ENCODE measurements at places on chromosomes 2 and 18. TPM values are rescaled to one million over a fixed set of nuclear protein-coding genes. Genes with fewer than 3 reads are reported as not detected.

DNA sequence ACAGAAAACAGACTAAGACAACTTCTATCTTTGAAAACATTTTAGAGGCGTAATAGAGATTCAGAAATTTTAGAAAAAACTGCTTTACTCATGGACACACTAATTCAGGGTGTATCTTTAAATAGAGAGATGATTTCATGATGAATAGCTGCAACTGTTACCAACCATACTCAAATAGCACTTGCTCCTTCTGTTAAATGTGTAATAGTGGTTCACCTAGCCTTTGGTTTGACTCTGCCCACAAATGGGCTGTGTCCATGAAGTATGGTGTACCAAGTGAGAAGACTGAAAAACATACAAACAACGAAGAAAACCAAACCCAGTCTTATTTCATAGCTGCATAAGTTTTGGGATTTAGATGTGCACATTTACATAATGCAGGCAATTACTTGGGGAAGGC lies 610.6 kb downstream of the PLCL1 start:
- no peak for DNase-seq

GRCh38 chr2:234286956-234287355 lies 209.9 kb downstream of the ARL4C start:
- DNase-seq = no peak

- DNase-seq = no peak
Observed at GRCh38 chr18:28004606-28005005, 172.3 kb downstream of the CDH2 start.

GRCh38 chr2:237563816-237564215 lies 2.6 kb upstream of the PRLH start:
- DNase-seq = no peak

DNA sequence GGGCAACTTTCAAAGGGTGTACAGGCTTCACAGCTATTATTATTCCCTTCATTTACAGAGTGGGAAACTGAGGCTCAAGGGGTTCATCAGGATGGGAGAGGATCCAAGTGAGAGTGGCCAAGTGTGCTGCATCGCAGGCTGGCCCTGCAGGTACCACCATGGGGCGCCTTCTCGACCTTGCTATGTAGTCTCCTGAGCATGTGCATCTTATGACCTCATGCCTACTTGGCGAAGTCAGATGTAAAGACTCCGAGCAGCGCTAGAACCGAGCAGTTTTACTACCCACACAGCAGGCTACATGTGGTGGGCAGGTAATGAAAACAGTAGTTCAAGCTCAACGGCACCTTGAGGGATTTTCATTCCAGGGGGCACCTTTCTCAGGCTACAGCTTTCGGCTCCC lies 42.0 kb downstream of the TFCP2L1 start:
- DNase-seq = no peak

DNA sequence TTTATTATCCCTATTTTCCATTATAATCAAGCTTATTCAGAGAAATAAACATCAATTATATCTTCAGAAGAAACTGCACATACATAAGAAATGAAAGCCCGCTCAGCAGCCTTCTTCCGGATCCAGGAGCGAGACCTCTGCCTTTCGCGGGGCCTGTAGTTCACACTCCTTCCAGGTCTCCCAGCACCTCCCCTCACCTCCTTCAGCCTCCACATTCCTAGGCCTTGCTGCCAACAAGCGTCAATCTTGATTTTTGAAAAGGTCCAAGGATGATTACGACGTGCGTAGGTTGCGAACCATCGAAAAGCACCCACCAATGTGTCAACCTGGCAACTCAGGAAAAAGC lies 355 bp upstream of the KIDINS220 start:
- DNase-seq = no peak

DNA sequence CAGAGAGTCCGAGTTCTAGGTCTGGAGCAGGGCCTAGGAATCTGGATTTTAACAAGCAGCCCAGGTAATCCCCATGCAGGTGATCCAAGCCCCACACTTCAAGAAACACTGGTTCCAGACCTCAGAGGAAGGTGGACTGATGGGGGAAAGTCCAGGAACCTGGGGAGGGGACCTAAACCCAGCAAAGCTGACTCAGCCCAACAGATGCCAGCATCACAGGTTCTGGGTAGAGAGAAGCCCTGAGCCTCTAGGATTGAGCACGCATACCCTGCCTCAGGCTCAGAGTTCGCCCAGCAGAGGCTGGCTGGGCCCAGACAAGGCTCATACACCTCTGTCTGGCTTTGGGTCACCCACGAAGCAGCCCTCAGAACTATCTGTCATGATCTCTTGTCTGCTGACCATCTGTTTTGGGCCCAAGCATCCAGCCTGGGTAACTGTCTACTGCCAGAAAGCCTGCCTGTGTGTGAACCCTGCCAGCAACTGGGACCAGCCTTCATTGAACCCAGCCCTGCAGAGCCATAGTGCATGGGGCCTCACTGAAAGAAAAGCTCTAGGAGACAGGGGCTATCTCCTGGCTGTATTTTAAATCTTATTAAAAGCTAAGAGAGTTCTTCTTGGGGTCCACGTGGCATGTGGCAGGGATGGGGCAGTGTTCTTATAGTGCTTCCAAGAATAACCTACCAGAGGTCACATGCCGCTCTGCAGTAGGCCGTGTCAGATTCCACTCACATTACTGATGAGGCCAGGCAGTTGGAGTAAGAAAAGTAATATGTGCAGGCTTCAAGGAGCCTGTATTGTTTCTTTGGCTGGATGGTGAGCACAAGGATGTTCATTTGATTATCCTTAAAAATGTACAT lies 7.4 kb downstream of the TMEM127 start:
- no peak for DNase-seq

GRCh38 chr2:217951521-217952247 lies 51.1 kb downstream of the TNS1 start:
- no peak for DNase-seq

GRCh38 chr2:67954093-67954748 lies 108.6 kb downstream of the C1D start:
- no peak for DNase-seq

DNA sequence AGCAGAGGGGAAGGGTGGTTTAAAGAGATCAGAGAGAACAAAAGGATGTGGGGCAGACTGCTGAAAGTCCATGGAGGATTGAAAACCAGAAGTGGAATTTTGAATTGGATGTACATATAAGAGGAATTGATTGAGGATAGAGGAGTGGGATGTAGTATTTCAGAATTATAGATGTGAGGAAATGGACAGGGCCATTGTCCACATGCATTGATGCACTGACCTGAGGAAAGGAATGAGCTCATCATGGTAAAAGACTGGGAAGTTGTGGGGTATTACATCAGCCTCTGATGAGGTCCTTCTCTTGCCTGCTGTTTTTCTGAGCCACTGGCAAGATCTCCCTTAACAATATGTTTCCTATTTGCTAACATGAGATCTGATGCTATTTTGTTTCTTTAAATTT lies 365.7 kb upstream of the FANCL start:
- DNase-seq = no peak

- no peak for DNase-seq
Observed at GRCh38 chr2:106270471-106270891, 76.4 kb upstream of the UXS1 start.

DNA sequence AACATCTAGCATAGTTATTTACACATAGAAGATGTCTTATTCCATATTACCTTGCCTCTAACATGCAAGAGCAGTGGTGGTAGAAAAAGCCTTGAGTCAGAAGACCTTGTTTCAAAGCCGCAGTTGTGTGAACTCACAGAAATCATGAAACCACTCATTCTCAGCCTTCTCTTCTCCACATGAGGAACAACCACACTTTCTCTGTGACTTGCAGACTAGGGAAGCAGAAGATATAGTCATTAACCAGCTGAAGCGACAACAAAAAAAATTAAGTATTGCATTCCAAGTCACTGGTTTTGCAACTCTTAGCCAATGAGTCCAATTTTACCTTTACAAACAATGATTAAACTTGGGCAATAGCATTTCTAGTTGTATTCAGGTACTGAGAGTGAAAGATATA lies 19.0 kb downstream of the TWSG1 start:
- DNase-seq = no peak

- no peak for DNase-seq
Observed at GRCh38 chr18:47996091-47996541, 65.7 kb upstream of the SMAD2 start.

- DNase-seq = no peak
Observed at GRCh38 chr2:54591551-54591950, 131.9 kb upstream of the EML6 start.

- DNase-seq = no peak
Observed at GRCh38 chr2:231330311-231330710, 65.2 kb upstream of the B3GNT7 start.

GRCh38 chr2:96906729-96907114 lies 36.8 kb upstream of the SEMA4C start:
- no peak for DNase-seq

GRCh38 chr2:98959810-98960507 lies 23.9 kb upstream of the CRACDL start:
- no peak for DNase-seq

- DNase-seq = no peak
Observed at GRCh38 chr2:189933911-189934399, 128.6 kb downstream of the MSTN start.

DNA sequence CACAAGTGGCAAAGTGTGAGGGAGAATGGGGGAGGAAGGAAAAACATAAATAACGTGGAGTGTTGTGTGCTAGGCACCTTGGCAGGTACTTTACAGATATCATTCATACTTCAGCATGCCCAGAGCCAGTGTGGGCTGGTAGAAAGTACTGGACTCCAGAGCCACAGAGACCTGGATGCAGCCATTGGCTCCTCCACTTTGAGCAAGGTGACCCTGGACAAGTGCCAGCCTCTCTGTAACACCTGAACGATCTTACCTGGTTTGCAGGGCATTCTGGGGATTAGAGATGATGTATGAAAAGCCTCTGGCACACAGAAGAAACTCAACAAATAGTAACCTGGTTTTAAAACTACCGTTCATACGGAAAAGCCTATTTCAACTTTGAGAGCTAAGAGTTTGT lies 6.3 kb downstream of the LOXHD1 start:
- no peak for DNase-seq

DNA sequence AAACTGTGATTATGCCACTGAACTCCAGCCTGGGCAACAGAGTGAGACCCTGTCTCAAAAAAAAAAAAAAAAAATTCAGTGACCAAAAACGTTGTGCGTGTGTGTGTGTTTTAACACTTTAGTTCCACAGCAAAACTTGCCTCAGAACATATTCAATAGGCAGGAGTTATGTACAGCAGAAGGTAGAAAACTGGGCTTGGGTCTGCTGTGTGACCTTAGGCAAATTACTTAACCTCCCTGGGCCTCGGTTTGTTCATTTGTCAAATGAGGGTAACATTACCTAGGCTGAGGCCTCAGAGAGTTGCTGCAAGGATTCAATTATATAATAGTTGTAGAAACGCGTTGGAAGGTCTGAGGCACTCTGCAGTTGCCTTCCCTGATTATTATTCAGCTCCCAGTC lies 10.3 kb upstream of the SCG2 start:
- DNase-seq = no peak

DNA sequence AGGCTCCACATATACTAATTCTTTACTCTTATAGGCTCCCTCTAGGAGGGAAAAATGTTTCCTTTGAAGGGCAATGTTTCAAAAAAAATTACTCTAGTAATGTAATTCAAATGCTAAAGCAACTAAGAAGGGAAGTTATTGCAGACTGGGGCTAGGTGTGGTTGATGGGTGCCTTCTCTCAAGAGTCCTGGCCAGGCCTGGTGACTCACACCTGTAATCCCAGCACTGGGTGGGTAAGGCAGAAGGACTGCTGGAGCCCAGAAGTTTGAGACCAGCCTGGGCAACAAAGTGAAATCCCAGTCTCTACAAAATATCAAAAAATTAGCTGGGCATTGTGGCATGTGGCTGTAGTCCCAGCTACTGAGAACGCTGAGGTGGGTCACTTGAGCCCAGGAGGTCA lies 31.2 kb upstream of the CDKL4 start:
- peak; percentile 27 for DNase-seq

- no peak for DNase-seq
Observed at GRCh38 chr2:135094508-135094907, 42.4 kb downstream of the RAB3GAP1 start.

DNA sequence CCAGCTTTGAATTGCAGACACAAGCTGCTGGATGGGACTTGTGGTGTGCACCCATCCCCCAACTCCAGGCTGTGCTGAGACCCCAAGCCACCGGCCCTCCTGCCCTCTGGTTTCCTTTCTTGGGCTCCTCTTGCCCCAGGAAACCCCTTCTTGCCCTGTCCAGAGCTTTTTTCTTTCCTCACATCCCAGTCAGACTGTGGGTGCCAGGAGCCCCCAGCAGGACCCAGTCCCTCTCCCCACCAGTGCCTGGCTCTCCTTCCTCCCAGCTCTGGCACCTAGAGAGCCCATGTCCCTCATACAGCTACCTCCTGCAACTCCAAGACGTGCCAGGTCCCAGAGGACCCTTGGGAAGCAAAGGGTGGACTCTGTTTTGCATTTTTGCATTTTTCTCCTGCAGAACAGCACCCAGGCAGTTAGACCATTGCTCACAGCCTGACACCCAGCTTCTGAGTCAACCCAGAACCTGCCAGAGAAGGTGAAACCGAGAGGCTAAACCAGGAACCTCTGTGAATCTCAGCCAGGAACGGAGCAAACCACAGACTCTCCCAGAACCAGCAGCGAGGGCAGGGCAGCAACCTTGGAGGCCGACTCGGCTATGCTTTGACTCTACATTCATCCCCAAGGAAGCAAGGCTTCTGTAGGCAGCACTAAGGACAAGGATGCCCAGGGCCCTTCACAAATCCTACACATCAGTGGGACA lies 221.1 kb downstream of the ANAPC1 start:
- no peak for DNase-seq

DNA sequence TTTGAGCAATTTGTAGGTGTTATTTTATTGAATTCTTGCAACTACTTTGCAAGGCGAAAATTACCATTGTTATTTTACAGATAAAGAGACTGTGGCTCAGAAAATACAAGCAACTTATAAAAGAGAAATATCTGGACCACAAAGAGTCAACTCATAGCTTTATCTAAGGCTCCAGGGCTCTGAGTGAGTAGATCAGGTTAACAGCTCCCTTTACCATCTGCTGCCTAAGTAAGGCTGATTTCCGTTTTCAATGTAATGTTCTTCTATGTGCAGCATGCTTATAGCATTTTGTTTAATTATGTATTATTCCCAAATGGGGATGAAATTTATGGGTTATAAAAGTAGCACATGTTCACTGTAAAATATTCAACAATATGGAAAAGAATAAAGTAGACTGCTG lies 299.1 kb upstream of the TNP1 start:
- DNase-seq = no peak

GRCh38 chr18:24878289-24878688 lies 417.9 kb downstream of the HRH4 start:
- peak; percentile 21 for DNase-seq

The TRABD2A gene
- 3.1 TPM for total RNA-seq

The MDH1B gene
- total RNA-seq = not detected

The CHN1 gene
- total RNA-seq = not detected

The LIMS1 gene
- 28.5 TPM for total RNA-seq

The CNTNAP5 gene
- not detected for total RNA-seq

The CFAP65 gene
- total RNA-seq = not detected

The MRPS9 gene
- total RNA-seq = 24.8 TPM

The C2orf78 gene
- not detected for total RNA-seq

The IHH gene
- total RNA-seq = 12.3 TPM

The GPR17 gene
- 0.64 TPM for total RNA-seq

The FOXI3 gene
- total RNA-seq = not detected

The ELOA2 gene
- not detected for total RNA-seq

The BCL11A gene
- not detected for total RNA-seq

Measured in HT-29 (cell line).